OCI-LY7 (cell line): ENCODE measurements at places on chromosomes 3 and 15.

DNA sequence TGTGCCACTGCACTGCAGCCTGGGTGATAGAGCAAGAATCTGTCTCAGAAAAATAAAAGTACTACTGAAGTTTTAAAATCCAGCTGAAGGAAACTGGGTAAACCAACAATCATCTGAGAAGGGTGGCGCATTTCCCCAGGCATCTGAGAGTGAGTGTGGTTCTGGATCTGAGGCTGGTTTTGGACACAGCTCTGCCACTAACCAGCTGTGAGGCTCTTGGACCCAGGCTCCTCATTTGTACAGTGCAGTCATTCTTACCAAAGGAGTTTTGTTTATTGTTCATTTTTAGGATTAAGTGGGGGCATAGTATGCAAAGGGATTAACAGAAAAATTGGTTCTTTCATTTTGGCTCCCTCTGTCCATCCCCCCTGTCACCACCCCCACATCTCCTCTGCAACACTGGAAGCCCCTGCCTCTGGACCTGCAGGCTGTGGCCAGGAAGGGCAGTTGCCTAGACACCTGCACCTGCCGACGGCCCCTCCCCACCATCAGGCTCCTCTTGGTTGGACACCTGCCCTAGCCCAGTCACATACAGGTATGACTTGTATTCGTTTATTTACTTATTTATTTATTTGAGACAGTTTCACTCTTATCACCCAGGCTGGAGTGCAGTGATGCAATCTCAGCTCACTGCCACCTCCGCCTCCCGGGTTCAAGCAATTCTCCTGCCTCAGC lies 8.8 kb downstream of the NUP210 start:
- no peak for DNase-seq

- DNase-seq, result no peak
These were observed 17.0 kb downstream of the TOPBP1 start for GRCh38 chr3:133644768-133645167.

DNA sequence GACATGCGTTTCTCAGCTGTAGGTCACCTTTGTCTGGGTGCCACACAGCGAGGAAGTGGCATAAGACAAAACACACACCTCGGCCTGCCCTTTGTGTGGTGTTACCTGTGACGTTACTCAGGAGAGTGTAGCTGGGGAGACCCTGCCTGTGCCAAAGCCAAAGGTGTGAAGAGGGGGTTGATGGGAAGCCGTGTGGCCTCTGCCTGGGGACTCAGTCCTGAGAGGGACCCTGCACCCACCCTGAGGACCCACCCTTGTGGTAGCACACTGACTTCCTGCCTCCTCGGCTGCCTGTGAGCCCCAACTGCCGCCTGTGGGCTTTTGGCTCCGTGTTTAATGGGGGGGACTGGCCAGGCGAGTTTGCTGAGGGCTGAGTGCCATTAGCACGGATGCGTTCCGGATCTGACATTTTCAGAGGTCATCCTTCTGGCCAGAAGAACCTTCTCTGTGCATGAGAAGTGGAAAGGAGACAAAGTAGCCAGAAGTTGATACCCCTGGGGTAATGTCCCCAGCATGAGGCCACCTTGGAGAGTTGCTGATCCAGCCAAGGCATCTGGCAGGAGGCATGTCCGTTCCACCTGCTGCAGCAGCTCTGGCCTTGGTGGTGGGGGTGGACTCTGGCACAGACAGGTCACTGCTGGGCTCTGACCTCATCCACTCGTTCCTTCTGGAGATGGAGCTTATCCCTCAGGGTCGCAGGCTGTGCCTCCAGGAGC lies 51.8 kb upstream of the FURIN start:
- no peak for DNase-seq

DNA sequence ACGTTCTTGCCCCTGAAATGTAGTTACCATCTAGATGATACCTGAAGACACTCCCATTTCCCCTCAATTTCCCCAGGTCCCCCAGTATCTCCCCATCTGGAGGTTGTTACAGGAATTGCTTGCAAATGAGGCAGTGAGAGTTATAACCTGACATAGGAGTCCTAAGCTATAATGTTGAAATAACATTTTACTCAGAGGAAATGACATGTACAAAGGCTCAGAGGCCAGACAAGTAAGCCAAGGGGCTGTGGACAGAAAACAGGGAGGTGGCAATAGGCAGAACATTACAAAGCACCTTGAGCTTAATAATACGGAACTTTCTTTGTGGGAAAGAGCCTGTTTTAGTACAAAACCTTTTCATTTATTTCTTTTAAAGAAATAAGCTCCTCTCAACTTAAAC lies 171.9 kb downstream of the FRMD5 start:
- DNase-seq, result no peak

- no peak for DNase-seq
These were observed 150.5 kb downstream of the SHQ1 start for GRCh38 chr3:72697717-72698116.

GRCh38 chr15:80695099-80695910 lies at the start of gene ABHD17C:
Gene ABHD17C, plus strand, starts transcription at chr15:80695310. Its CDS starts 120 bp downstream, at chr15:80695430.
- peak; percentile 48 for DNase-seq

- peak; percentile 17 for DNase-seq
These were observed 298.4 kb downstream of the SATB1 start for GRCh38 chr3:18126772-18127171.

DNA sequence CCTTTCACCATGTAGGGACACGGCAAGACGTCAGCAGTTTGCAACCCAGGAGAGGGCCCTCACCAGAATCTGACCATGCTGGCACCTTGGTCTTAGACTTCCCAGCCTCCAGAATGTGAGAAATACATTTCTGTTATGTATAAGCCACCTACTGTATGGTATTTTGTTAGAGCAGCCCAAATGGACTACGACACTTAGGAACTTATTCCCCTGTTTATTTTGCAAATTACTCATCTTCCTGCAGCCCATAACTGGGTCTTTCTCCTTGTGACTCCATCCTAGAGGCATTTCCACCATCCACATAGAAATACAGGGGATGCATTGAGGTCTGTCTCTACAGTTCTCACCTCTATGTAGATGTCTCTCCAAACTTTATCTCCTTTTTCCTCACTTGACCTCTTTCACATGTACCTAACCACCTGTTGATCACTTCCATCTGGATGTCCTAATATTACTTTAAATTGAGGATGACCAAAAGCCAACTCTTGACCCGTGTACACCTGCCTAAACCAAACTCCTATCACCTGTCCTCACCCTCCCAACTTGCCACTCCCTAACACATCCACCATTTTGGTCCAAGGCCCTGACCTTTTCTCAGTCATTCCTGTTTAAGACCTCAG lies 406.0 kb upstream of the WNT5A start:
- DNase-seq, result no peak

DNA sequence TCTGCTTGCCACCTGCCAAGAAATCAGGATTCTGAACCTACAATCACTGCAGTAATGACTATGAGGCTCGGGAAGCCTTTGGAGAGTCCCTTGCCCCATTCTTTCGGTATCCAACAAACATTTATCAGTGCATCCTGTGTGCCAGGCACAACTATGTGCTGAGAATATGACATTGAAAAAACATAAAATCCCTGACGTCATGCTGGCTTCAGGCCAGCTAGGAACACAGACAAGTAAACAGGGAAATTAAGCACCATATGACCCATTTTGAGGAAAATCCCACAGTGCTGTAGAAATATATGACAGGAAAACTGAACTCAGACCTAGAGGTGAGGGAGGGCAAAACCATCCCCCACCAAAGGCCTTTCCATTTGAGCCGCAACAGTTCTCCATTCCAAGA lies 34.1 kb upstream of the DET1 start:
- no peak for DNase-seq

GRCh38 chr3:75687323-75687722 lies 23.2 kb downstream of the FRG2C start:
- DNase-seq, result no peak

DNA sequence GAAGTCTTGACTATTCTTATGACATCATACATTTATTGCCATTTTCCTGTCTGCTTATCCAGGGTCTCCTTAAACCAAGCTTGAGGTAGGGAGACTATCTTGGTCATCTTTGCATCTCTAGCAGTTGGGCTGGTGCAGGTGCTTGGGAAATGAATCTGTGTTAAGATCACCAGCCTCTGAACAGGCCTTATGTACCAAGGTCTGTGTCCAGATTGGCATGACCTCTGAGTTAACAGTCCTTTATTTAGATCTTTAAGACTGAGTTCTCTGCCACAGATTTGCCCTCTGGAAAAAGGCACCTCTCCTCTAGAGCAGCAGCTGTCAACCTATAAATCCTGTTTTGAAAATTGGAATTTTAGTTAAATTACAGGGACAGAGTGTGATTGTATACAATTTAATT lies 35.4 kb downstream of the RAB7A start:
- DNase-seq, result no peak

- DNase-seq, result no peak
These were observed 1134.1 kb downstream of the EPHA3 start for GRCh38 chr3:90241481-90241880.

DNA sequence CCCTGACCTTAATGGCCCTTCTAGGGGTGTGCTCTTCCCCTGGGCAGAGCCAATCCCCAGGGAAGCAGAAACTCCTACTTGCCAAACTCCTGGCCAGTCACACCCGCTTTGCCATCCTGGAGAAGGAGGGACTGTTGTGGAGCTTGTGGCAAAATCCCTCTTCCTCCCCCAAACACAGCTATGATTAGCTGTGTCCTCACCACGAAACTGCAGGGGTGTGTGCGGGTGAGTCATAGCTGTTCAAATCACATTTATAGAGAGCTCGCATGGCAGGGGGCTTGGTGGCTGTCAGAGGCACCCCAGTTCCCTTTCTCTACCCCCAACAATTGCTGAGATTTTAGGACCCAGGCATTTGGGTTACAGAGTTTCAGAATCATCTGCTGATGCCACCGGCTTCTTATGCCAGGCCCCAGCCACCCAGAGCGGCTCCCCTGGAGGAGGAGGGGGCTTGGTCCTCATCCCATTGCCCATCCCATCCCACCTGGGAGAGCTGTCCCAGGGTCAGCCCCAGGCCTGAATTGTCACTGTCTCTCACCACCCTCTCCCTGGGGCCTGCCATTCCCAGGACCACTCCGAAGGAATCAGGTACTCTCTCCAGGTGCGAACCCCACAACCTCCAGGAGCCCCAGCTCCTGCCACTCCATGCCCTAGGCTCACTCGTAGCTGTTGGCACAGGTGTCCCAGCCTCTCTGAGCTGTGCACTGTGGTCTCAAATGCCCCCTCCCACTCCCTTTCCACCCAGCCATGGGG lies 28.8 kb upstream of the MAGEF1 start:
- no peak for DNase-seq

DNA sequence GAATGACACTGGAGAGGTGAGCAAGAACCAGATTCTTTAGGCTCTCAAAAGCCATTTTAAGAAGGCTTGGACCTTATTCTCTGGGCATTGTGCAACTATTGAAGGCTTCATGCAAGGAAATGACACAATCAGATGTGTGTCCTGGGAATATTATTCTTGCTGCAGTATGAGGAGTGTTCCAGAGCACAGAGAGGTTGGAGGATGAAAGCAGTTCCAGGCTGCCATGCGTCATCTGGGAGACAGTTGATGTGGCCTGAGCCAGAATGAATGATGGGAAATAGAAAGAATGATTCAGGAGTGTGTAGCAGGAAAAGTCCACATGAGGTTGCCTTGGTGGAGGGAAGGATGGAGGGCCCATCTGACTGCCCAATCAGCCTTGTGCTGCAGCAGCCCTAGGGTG lies 123.1 kb downstream of the CHCHD6 start:
- DNase-seq, result no peak

GRCh38 chr15:95968856-95969255 lies 361.6 kb upstream of the NR2F2 start:
- DNase-seq, result no peak

DNA sequence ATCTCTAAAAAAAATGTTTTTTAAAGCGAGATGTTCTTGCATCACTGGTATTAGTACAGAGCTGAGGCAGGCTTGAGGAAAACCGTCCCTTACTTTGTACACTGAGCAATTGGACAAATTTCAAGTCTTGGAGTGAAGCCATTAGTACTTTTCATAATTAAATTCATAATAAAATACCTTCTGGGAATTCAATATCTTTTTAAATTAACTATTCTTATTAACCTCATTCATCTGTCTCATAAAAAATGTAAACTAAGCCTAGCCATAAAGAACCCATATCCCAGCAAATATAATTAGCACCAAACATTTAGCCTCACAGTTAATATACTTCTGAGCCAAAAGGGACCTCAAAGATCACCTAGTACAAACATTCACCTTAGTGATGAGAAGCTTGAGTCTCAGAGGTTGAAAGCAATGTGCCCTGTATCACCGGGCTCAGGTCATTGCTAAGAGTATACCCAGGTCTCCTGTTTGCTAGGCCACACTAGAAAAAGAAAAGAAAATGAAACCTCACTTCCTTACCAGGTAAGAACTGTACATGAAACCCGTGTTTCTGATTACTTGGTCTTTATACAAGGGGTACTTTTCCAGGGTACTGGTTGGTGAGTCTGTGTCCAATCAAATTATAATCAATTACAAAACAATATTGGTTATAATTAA lies 192.5 kb downstream of the ADAMTS9 start:
- DNase-seq, result no peak

GRCh38 chr3:41682996-41683395 lies 278.9 kb downstream of the ULK4 start:
- no peak for DNase-seq

GRCh38 chr15:101427606-101428487 lies 61.7 kb downstream of the PCSK6 start:
- no peak for DNase-seq

DNA sequence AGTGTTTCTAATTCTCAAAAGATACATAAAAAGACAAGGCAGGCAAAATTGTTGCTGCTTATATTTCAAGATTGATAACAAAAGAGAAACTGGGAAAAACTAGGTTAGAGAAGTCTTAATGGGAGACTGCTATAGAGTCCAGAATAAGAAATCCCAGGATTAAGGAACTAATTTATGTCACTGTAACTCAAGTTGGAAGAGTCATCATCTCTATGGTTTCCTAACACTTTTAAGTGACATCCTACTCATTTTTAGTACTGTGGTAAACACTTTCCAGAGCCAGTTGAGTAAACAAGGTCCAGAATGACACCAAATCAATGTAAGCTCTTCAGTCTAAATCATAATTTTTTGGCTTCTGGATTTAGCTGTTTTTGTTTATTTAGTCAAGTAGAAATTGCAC lies 8.0 kb downstream of the CLDN16 start:
- no peak for DNase-seq

- no peak for DNase-seq
These were observed 223.0 kb upstream of the BHLHE40 start for GRCh38 chr3:4756057-4756775.

DNA sequence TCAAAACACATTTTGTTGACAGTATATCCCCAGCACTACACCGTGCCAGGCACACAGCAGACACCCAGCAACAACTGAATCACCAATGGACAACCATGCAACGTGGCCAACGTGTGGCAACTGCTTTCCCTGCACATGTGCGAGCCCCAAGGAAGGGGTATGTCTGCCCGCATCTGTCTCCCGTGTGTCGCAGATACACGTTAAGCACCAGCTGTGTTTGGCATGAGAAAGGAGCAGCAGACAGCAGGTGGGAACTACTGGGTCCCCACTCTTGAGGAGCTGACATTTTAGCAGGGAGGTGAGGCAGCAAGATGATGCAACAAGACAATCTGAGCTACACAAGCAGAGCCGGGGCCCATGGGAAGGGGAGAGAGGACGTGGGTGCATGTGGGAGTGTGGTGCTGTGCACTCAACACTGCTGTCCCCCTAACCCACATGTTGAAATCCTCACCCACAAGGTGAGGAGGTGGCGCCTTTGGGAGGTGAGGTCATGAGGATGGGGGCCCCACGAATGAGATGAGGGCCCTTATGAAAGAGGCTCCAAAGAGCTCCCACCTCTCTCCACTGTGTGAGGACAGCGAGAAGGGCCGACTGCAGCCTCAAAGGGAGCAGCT lies 56.2 kb downstream of the ROPN1B start:
- DNase-seq, result no peak

- no peak for DNase-seq
These were observed 274.7 kb upstream of the UBE2E2 start for GRCh38 chr3:22928216-22929110.

- no peak for DNase-seq
These were observed 443.4 kb upstream of the UBE2E2 start for GRCh38 chr3:22759636-22760310.
